PC-9 (cell line): ENCODE measurements at places on chromosomes 12 and 14.

DNA sequence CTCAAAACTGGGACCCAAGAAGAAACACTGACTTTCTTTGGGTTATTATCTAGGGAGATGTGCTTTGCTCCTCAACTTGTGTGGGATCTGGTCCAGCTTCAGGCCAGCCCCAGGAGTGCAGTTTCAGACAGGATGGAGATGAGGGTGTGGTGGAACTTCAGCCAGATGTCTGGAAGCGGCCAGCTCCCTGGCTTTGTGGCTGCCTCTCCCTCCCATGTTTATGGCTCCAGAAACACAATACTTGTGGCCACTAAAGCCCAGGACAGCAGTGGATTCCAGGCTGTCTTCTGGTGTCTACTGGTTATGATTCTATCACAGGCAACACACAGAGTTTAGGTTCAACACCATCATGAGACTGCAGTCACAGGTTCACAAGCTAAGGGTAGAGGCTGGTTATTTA is 44.2 kb upstream of the EMP1 start:
- H3K27ac ChIP-seq, result no peak overlapping the region
- no peaks in the 10 kb centered on the region for H3K27me3 ChIP-seq
- H3K4me3 ChIP-seq, result no peak overlapping the region

- DNase-seq, result no peak
- no peak overlapping the region for H3K27ac ChIP-seq
- no peaks in the 10 kb centered on the region for H3K27me3 ChIP-seq
- H3K4me1 ChIP-seq, result 0 out of 2 replicates have a peak, but pooled peaks cover 3% of the 10 kb centered on the region
- H3K4me3 ChIP-seq, result no peak overlapping the region
Observed at GRCh38 chr12:121057794-121058193, 18.7 kb upstream of the OASL start.

- no peak overlapping the region for H3K27ac ChIP-seq
- H3K27me3 ChIP-seq, result no peaks in the 10 kb centered on the region
- H3K4me3 ChIP-seq, result no peak overlapping the region
- no peaks in the 10 kb centered on the region for H3K36me3 ChIP-seq
Observed at GRCh38 chr12:121724925-121725324, 12.4 kb downstream of the TMEM120B start.

DNA sequence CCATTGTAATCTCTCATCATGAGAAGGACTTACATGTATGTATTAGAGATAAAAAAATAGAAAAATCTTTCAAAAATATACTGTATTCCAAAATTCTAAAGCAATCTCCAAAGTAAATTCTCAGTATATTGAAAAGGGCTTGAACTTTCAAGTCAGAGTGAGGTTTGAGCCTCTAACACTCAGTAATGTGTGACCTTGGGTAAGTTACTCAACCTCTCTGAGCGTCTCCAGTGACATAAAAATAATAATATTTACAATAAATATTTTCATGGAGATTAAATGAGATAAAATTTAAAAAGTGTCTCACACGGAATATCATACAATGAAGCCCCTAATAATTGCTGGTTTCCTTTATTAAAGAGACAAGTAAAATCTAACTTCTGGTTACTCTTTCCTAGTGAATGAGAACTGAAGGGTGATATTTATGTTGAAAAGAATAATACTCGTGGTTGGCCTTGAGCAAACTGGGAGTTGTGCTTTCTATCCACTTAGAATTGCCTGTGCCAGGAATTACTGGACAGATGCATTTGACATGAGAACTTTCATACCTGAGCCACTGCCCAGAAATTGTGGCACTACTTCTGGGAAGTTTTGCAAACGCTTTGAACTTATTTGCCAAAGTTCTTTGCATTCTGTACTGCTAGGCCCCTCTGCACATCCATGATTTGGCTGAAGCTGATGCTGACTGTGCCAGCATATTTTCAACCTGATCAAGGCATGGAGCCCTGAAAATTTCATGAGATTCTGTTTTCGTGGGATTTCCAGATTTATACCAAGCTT is 933.7 kb downstream of the GALC start:
- H3K4me3 ChIP-seq, result no peak overlapping the region
- no peaks in the 10 kb centered on the region for H3K36me3 ChIP-seq
- H3K27ac ChIP-seq, result no peak overlapping the region
- H3K4me1 ChIP-seq, result no peaks in the 10 kb centered on the region
- no peaks in the 10 kb centered on the region for H3K27me3 ChIP-seq

DNA sequence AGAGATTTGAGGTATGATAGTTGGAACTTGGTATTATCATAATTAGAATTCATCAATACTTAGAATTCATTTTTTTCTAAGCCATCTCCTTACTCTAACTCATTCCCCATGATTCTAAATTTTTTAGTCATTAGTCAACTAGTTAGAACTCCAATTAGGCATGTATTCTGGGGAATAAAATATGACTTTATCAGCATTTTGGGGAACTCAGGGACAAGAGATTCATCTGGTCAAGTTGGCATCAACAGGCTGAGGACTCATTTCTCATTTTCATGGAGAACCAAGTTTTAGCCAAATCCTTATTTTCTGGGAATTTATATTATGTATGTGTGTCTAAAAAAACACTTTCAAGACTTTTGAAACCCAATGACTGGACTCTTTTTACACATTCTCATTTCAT is 29.2 kb downstream of the DIP2B start:
- no peak for DNase-seq
- H3K36me3 ChIP-seq, result no peaks in the 10 kb centered on the region
- H3K4me1 ChIP-seq, result peaks cover 89% of the 10 kb centered on the region
- H3K4me3 ChIP-seq, result no peak overlapping the region
- H3K27me3 ChIP-seq, result no peaks in the 10 kb centered on the region

- no peak overlapping the region for H3K4me3 ChIP-seq
- H3K27ac ChIP-seq, result no peak overlapping the region
- no peaks in the 10 kb centered on the region for H3K27me3 ChIP-seq
- H3K4me1 ChIP-seq, result peaks cover 79% of the 10 kb centered on the region
Observed at GRCh38 chr14:68945585-68946488, 33.3 kb downstream of the ACTN1 start.

DNA sequence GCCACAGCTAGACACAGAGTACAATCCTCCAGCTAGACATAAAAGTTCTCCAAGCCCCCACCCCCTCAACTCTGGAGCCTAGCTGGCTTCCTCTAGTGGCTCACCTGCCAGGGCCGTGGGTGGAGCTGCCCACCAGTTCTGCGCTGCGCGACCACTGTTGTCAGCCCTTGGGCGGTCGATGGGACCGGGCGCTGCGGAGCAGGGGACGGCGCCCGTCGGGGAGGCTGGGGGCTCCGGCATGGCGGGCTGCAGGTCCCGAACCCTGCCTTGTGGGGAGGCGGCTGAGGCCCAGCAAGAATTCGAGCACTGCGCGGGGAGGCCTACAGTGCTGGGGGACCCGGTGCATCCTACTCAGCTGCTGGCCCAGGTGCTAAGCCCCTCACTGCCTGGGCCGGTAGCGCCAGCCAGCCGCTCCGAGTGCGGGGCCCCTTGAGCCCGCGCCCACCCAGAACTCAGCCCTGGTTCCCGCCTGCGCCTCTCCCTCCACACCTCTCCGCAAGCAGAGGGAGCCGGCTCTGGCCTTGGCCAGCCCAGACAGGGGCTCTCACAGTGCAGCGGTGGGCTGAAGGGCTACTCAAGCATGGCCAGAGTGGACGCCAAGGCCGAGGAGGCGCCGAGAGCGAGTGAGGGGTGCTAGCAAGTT is 51.0 kb downstream of the RTN1 start:
- no peaks in the 10 kb centered on the region for H3K27me3 ChIP-seq
- no peaks in the 10 kb centered on the region for H3K36me3 ChIP-seq
- H3K4me1 ChIP-seq, result no peaks in the 10 kb centered on the region
- no peak overlapping the region for H3K4me3 ChIP-seq

- no peak for DNase-seq
- no peaks in the 10 kb centered on the region for H3K36me3 ChIP-seq
Observed at GRCh38 chr12:47797441-47797840, 22.3 kb downstream of the HDAC7 start.

DNA sequence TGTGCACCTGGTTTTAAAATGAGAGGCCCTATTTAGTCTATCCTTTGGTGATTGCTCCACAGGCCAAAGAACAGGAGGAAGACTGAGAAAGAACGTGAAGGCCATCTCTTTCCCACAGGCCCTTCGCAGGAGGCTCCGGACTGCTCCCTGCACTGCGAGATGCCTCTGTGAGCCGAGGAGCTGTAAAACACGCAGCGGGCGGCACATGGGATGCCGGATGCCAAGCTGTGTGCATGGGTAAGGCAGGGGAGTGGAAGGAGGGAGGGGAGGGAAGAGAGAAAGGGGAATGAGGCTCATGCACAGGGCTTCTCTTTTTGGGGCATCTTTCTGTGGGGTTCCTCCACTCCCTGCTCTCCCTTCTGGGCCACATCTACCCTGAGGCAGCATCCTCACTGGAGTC is 61.6 kb downstream of the SPTB start:
- no peak overlapping the region for H3K27ac ChIP-seq
- H3K36me3 ChIP-seq, result no peaks in the 10 kb centered on the region
- H3K27me3 ChIP-seq, result peaks cover 10% of the 10 kb centered on the region; the same call in 1 of the 2 replicates

DNA sequence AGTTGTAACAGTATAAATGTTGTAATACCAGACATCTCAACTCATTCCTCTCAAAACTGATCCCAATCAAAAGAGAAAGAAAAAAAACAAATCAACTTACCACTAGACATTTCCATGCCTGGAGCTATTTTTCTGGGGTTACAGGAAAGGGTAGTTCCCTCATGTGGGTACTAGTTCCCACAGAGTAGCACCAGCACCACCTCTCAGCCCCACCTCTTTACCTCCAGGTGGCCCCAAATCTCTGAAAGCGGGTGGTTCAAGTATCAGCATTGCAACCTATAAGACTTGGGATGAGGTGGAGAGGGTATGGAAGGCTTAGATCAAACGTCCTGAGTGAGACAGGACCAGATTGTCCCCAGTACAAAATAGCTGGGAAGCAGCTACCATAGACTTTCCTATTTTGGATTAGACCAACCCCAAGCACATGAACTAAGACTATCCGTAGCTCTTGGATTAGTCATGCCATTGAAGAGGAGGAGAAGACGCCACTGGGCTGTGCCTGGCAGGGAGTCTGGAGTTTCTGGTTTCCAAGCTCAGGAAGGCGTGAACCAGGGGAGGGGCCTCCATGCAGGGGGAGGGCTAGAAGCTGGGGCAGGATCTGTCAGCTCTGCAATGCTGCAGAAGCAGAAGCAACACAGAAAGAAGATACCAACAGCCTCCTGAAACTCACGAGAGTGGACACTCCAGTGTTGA is at the start of gene SLC39A2:
Gene SLC39A2, plus strand, starts transcription at position 620 of the 693 bp plus-strand sequence. CDS start 154 bp downstream, outside the sequence.
- H3K27ac ChIP-seq, result peak within 1 kb of the TSS; percentile 68
- H3K4me1 ChIP-seq, result peaks cover 20% of the 10 kb centered on the region
- H3K4me3 ChIP-seq, result no peak within 1 kb of the TSS
- peak; percentile 64 for DNase-seq
- H3K36me3 ChIP-seq, result no peaks in the 10 kb centered on the region
